ENCODE measurements at places on chromosomes 4 and X. TPM values are rescaled to one million over a fixed set of nuclear protein-coding genes. Genes with fewer than 3 reads are reported as not detected.

Gene ARR3
- not detected for total RNA-seq

Gene GUCY1B1
- total RNA-seq = 0.18 TPM

Gene JCHAIN
- total RNA-seq = not detected

Gene ALB
- total RNA-seq = not detected

Gene C4orf51
- not detected for total RNA-seq

Gene SRPX2
- total RNA-seq = not detected

Gene RBM46
- not detected for total RNA-seq

Gene GPM6B
- total RNA-seq = not detected

Gene FAAH2
- total RNA-seq = 2.4 TPM

- H3K4me3 ChIP-seq = no peak overlapping the region
- DNase-seq = no peak
- H3K36me3 ChIP-seq = no peaks in the 10 kb centered on the region
- H3K27me3 ChIP-seq = no peaks in the 10 kb centered on the region
- H3K27ac ChIP-seq = no peak overlapping the region
- no peaks in the 10 kb centered on the region for H3K4me1 ChIP-seq
These were observed 106.6 kb upstream of the PDE5A start for GRCh38 chr4:119735165-119735651.

DNA sequence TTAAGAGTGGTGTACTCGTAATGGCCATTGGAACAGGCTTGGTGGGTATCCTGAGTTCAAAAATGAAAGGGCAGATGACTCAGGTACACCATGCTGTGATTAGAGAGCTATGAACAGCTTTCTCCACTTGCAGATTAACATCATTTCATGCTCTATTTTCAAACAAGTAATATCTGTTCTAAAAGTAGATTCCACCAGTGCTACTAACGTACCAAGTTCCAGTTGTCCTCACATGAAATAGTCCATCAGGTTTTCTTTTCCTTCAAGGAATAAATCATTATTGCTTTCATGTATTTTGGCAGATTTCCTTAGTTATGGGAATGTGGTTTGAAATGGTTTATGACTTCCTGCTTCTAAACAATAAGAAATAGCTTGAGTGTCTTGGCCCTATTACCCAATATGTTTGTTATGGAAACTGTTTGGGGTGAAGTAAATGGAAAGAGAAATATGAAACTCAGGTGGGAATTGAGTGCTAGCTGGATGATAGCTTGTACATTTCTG lies 49.9 kb downstream of the PCDH7 start:
- no peak overlapping the region for H3K27ac ChIP-seq
- DNase-seq = no peak
- no peaks in the 10 kb centered on the region for H3K36me3 ChIP-seq
- no peak overlapping the region for H3K4me3 ChIP-seq

DNA sequence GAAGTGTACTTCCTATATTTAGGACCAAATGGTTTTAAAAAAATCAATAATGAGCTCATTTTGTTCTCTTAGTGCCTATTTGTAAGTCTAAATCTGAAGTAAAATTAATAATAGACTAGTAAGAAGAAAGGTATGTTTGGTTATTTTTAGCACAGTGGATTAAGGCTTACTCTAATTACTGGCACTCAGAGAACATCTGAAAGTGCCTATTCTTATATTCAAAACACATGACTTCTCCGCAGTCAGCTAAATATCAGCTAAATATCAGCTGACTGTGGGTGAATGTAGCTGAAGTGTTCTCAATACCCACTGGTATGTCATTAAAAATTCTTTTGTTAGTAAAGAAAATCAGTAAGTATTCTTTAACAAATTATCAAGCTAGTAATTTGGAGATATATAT lies 6.0 kb downstream of the AP1S2 start:
- DNase-seq = no peak
- H3K4me1 ChIP-seq = no peaks in the 10 kb centered on the region
- peaks cover 3% of the 10 kb centered on the region for H3K36me3 ChIP-seq
- no peak overlapping the region for H3K4me3 ChIP-seq

- H3K4me3 ChIP-seq = no peak overlapping the region
- no peaks in the 10 kb centered on the region for H3K36me3 ChIP-seq
- H3K27ac ChIP-seq = no peak overlapping the region
- no peaks in the 10 kb centered on the region for H3K4me1 ChIP-seq
- H3K27me3 ChIP-seq = no peaks in the 10 kb centered on the region
- DNase-seq = no peak
These were observed 221.7 kb downstream of the ARHGAP24 start for GRCh38 chr4:85696661-85697060.

DNA sequence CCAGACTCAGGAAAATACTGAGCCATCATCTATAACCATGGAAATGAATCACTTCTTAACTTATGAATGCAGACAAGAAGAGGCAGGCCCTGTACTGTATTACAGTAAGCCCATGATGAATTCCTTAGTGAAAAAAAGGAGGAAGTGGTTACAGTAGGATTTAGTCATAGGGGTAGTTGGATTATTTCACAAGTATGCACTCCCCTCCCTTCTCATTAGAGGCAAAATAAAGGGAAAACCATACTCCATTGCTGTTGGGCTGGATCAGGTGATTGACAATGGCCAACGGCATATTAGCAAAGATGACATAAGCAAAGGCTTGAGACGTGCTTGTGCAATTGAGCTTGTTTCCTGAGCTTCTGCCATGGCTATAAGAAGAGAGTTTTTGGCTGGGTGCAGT lies 181.1 kb upstream of the PRPS2 start:
- H3K4me1 ChIP-seq = no peaks in the 10 kb centered on the region
- DNase-seq = no peak
- H3K27ac ChIP-seq = no peak overlapping the region
- no peaks in the 10 kb centered on the region for H3K27me3 ChIP-seq
- no peaks in the 10 kb centered on the region for H3K36me3 ChIP-seq

GRCh38 chr4:15427701-15428100 lies at the start of gene C1QTNF7:
TSS of gene C1QTNF7 (plus strand) at chr4:15428033. CDS start at chr4:15435744, 7,711 bp downstream.
- no peak within 1 kb of the TSS for H3K4me3 ChIP-seq
- H3K27me3 ChIP-seq = no peaks in the 10 kb centered on the region
- no peak within 1 kb of the TSS for H3K27ac ChIP-seq
- H3K4me1 ChIP-seq = no peaks in the 10 kb centered on the region

DNA sequence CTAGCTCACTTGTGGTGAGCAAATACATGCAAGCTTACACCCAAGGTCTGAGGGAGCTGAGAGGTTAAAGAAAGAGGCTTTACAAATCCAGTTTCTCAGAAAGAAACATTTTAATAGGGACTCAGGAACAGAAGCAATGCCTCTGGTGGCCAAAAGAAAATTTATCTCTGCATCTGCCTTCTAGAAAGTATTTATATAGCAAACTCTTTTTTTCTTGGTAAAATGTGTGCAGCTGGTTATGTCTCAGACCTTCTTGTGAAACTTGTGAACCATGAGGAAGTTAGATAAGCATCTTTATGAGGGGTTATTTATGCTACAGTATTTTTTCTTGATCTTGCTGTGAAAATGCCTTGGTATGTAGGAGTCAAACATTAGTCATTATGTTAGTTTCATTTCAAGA lies 48.5 kb upstream of the CYSLTR1 start:
- no peak for DNase-seq
- no peaks in the 10 kb centered on the region for H3K36me3 ChIP-seq
- H3K27ac ChIP-seq = no peak overlapping the region
- H3K27me3 ChIP-seq = no peaks in the 10 kb centered on the region

DNA sequence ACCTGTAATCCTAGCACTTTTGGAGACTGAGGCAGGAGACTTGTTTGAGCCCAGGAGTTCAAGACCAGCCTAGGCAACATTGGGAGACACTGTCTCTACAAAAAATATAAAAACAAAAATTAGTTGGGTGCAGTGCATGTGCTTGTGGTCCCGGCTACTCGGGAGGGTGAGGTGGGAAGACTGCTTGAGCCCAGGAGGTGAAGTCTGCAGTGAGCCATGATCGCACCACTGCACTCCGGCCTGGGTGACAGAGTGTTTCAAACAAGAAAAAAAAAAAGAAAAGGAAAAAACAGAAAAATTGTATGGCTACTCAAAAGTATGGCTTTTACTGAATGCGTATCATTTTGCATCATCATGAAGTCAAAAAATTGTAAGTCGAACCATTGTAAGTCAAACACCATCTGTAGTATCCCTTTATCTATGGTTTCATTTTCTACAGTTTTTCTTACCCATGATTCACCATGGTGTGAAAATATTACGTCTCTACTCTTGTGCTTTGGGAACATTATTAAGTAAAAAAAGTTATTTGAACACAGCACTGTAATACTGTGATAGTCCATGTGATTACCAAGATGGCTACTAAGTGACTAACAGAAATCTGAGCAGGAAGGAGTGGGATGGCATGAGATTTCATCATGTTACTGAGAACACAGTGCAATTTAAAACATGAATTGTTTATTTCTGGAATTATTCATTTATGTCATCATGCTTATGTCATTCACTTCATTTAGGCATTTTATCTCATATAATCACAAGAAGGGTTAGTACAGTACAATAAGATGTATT lies 26.5 kb upstream of the MANBA start:
- no peaks in the 10 kb centered on the region for H3K4me1 ChIP-seq
- H3K27me3 ChIP-seq = no peaks in the 10 kb centered on the region
- H3K27ac ChIP-seq = no peak overlapping the region
- no peaks in the 10 kb centered on the region for H3K36me3 ChIP-seq
